Keratinocyte (primary cell): ENCODE measurements at places on chromosomes 4 and X. TPM values are rescaled to one million over a fixed set of nuclear protein-coding genes. Genes with fewer than 3 reads are reported as not detected.
A peak's percentile ranks its signal among the peaks of the same experiment; 100 is the strongest.

The INPP4B gene
- 33.6 to 66.4 TPM (median 50.2 TPM) in 3 replicates for polyA plus RNA-seq

The ADH1A gene
- not detected in 3 replicates for polyA plus RNA-seq

- H3K36me3 ChIP-seq: no peaks in the 10 kb centered on the region
- peaks cover 5% of the 10 kb centered on the region for H3K4me1 ChIP-seq
- H3K27ac ChIP-seq: no peak overlapping the region
- DNase-seq: no peak
- H3K27me3 ChIP-seq: no peaks in the 10 kb centered on the region
Measured at GRCh38 chrX:123801901-123802300, 58.0 kb upstream of the XIAP start.

DNA sequence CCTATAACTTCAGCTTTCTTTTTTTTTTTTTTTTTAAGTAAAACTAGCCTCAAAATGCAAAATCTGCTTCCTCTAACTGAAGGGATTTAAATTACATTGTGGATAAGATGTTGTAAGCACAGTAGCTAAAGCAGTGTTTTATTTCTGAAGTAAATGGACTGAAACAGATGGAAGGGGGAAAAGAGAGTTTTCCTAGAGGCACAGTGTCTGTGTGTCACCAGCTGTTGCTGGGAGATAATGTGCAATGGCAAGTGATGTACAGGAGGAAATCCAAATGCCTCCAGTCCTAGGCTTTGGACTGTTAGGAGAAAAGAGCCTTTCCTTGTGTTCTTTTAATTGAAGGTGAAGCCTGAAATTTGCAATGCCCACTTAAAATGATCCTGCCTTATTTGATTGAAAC lies 672.1 kb downstream of the GRXCR1 start:
- DNase-seq: no peak
- no peaks in the 10 kb centered on the region for H3K36me3 ChIP-seq
- H3K4me1 ChIP-seq: no peaks in the 10 kb centered on the region

The DUSP9 gene
- 0.47 to 0.57 TPM (median 0.50 TPM) in 3 replicates for polyA plus RNA-seq

DNA sequence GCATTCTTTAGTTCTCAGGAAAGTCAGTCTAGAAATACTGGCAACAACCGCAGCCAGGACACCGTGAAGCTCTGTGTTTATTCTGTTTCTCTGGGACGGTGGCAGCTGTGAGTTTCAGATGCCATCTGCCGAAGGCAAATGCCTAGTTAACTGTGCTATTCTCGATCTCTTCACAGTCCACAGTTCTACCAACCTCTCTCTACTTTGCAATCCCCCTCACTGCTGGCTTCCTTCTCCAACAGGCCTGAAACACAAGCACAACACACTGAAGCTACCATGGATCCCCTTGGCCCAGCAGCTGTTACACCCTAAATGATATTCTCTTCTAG lies 118.8 kb downstream of the ZNF827 start:
- no peak overlapping the region for H3K4me3 ChIP-seq
- no peaks in the 10 kb centered on the region for H3K4me1 ChIP-seq
- no peaks in the 10 kb centered on the region for H3K27me3 ChIP-seq
- no peak for DNase-seq
- H3K36me3 ChIP-seq: no peaks in the 10 kb centered on the region
- H3K27ac ChIP-seq: no peak overlapping the region

GRCh38 chrX:47573341-47574075 lies 8.7 kb upstream of the TIMP1 start:
- H3K36me3 ChIP-seq: peaks cover 4% of the 10 kb centered on the region
- peaks cover 6% of the 10 kb centered on the region for H3K4me1 ChIP-seq
- H3K27ac ChIP-seq: peak overlapping the region; percentile 58
- H3K27me3 ChIP-seq: no peaks in the 10 kb centered on the region
- no peak for DNase-seq

DNA sequence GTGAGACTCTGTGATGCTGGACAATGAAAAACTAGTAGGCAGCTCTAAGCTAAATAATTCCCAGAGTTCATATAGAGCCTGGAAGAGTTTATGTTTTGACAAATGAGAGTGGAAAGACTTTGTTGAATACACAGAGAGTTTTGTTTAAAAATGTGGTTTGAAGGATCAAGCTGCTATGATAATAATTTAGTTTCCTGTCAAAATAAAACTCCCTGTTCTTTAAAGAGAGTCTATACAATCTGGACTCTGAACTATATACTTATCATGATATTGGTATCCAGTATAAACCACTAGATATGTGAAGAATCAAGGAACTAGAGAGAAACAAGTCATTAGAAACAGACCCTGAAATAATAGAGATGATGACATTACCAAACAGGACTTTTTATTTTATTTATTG lies 158.6 kb downstream of the C4orf33 start:
- H3K27ac ChIP-seq: no peak overlapping the region
- DNase-seq: no peak
- no peak overlapping the region for H3K4me3 ChIP-seq
- no peaks in the 10 kb centered on the region for H3K36me3 ChIP-seq
- no peaks in the 10 kb centered on the region for H3K27me3 ChIP-seq
- H3K4me1 ChIP-seq: no peaks in the 10 kb centered on the region

DNA sequence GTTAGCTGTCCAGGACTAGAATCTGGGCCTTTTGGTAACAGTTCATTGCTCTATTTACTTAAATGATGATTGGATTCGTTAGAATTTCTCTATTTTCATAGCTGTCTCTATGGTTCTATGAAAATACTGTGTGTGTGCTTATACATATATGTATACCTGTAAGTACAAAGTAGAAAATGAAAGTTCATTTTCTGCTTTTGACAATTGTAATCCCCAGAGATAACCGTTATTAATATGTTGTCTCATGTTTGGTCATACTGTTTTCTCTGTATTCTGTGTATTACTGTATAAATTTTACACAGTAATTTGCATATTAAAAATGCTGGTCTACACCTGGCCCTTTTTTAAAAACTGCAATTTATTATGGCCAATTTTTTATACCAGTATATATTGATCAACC lies 55.4 kb downstream of the CLCN3 start:
- no peak overlapping the region for H3K4me3 ChIP-seq
- no peaks in the 10 kb centered on the region for H3K36me3 ChIP-seq
- no peaks in the 10 kb centered on the region for H3K27me3 ChIP-seq

The ATP11C gene
- polyA plus RNA-seq: 7.8 to 14.0 TPM (median 8.3 TPM) in 3 replicates

GRCh38 chrX:56308726-56309125 lies 76.6 kb downstream of the KLF8 start:
- no peak overlapping the region for H3K4me3 ChIP-seq
- no peaks in the 10 kb centered on the region for H3K27me3 ChIP-seq
- H3K36me3 ChIP-seq: no peaks in the 10 kb centered on the region
- DNase-seq: no peak
- H3K4me1 ChIP-seq: no peaks in the 10 kb centered on the region

The CSAG2 gene
- not detected in 3 replicates for polyA plus RNA-seq

The SOWAHB gene
- polyA plus RNA-seq: 0.17 to 0.64 TPM (median 0.18 TPM) in 3 replicates

GRCh38 chr4:184103527-184104264 lies 114.0 kb downstream of the ENPP6 start:
- no peak overlapping the region for H3K27ac ChIP-seq
- H3K36me3 ChIP-seq: no peaks in the 10 kb centered on the region
- H3K4me3 ChIP-seq: no peak overlapping the region
- no peak for DNase-seq
- no peaks in the 10 kb centered on the region for H3K4me1 ChIP-seq
- H3K27me3 ChIP-seq: peaks cover 4% of the 10 kb centered on the region

GRCh38 chrX:47093248-47093647 lies 15.0 kb downstream of the RGN start:
- no peaks in the 10 kb centered on the region for H3K4me1 ChIP-seq
- no peak overlapping the region for H3K27ac ChIP-seq
- no peaks in the 10 kb centered on the region for H3K36me3 ChIP-seq
- no peak overlapping the region for H3K4me3 ChIP-seq
- no peaks in the 10 kb centered on the region for H3K27me3 ChIP-seq

The CSAG1 gene
- not detected in 3 replicates for polyA plus RNA-seq

DNA sequence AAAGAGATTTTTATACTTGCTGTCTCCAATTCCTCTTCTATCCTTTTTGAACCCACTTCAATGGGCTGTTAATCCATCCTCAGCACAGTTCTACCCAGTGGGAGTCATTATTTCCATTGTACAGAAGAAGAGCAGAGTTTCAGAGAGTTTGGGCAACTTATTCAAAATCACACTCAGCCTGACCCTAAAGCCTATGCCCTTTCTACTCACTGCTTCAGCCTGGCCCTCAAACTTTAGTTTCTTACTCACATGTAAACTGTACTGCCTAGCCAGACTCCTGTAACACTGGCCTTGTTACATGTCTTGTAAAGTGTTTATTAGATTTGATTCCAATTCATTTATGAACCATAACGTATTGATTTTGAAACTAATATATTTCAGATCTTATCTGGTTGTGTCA lies 25.1 kb upstream of the USO1 start:
- DNase-seq: no peak
- no peaks in the 10 kb centered on the region for H3K36me3 ChIP-seq
- H3K27ac ChIP-seq: no peak overlapping the region
- H3K27me3 ChIP-seq: no peaks in the 10 kb centered on the region
- H3K4me3 ChIP-seq: no peak overlapping the region

DNA sequence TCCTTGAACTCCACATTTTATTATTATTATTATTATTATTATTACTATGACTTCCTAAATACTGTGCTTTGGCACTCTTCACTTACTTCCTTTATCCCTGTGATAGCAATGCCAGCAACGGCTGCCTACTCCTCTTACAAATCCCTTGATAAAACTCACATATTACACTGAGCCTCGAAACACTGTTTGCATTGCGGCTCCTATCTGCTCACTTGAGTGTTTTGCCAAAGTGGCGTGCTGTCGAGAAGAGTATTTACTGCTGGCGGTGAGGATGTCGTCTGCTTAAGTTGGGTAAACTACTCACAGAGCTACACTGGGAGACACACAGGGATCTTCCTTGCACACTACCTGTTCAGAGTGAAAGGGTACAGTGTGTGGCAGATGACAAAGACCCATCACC lies 143.4 kb upstream of the VCX3A start:
- no peak overlapping the region for H3K4me3 ChIP-seq
- no peak overlapping the region for H3K27ac ChIP-seq
- no peaks in the 10 kb centered on the region for H3K4me1 ChIP-seq
- H3K36me3 ChIP-seq: no peaks in the 10 kb centered on the region
- H3K27me3 ChIP-seq: no peaks in the 10 kb centered on the region
- no peak for DNase-seq

The MTMR1 gene
- polyA plus RNA-seq: 26.8 to 45.6 TPM (median 42.7 TPM) in 3 replicates

GRCh38 chrX:154761977-154762536 lies 607 bp upstream of the DKC1 start:
- H3K4me3 ChIP-seq: peak overlapping the region; percentile 62
- no peak for DNase-seq
- peaks cover 7% of the 10 kb centered on the region for H3K4me1 ChIP-seq
- peak overlapping the region; percentile 66 for H3K27ac ChIP-seq
- H3K27me3 ChIP-seq: no peaks in the 10 kb centered on the region

The OTUD6A gene
- polyA plus RNA-seq: not detected in 3 replicates

The WAS gene
- 0.05 to 0.09 TPM (median 0.07 TPM) in 3 replicates for polyA plus RNA-seq

DNA sequence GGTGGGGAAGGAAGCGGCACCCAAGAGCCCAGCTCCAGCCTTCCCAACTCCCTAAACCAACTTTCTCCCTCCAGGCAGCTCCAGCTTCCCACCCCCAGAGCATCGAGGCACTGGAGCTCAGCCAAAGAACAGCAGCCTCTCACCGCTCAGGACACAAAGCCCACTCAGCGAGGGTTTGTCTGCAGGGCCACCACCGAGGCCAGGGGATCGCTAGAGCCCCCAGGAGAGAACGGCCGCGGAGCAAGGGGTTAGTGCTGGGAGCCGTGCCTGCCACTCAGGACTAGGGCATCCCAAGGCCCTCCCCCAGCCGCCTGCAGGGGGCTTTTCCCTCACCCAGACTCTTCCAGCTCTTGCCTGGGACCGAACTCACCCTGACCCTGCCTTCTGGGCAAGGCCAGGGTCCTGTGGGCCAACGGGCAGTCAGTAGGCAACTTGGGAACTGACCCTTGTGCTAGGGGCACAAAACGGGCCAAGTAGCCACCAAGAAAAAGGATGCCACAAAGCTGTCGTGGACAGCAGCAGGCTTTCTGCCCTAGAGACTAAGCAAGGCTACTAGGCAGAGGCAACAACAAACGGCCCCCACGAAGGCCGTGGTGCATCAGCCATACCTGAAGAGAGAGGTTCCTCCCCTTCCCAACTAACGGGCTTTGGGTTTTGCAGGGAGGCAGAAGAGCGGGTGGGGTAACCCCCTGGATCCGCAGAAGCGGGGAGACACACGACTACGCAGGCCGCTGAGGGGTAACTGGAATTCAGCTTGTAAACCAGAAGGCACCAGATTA lies 2.3 kb downstream of the HCFC1 start:
- H3K4me3 ChIP-seq: peak overlapping the region; percentile 86
- H3K4me1 ChIP-seq: peaks cover 20% of the 10 kb centered on the region
- no peak overlapping the region for H3K27ac ChIP-seq
- H3K27me3 ChIP-seq: no peaks in the 10 kb centered on the region
- no peak for DNase-seq
